Epithelial cell of prostate (primary cell): ENCODE measurements at places on chromosomes 6 and 20.

DNA sequence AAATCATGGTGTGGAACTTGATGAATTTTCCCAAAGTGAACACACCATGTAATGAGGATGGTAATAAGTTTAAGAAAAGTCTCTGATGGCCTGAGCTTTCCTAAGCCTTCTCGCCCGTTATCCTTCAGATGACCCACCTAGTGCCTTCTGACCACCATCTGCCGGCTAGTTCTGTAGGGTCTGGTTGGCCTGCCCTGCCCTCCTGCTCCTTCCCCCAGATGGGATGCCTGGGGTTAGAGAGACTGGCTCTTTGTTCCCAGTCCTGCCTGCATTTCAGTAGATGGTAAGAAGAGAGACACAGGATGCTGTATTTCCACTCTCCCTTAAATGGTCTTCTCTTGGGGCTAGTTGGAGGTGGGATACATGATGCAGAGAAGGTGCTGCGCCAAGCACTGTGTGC lies 43.0 kb downstream of the TIAM2 start:
- no peak for DNase-seq

- no peak for DNase-seq
These were observed 303.1 kb upstream of the CDYL start for GRCh38 chr6:4472969-4473642.

- DNase-seq = no peak
These were observed 4.5 kb downstream of the DSP start for GRCh38 chr6:7546020-7546369.

DNA sequence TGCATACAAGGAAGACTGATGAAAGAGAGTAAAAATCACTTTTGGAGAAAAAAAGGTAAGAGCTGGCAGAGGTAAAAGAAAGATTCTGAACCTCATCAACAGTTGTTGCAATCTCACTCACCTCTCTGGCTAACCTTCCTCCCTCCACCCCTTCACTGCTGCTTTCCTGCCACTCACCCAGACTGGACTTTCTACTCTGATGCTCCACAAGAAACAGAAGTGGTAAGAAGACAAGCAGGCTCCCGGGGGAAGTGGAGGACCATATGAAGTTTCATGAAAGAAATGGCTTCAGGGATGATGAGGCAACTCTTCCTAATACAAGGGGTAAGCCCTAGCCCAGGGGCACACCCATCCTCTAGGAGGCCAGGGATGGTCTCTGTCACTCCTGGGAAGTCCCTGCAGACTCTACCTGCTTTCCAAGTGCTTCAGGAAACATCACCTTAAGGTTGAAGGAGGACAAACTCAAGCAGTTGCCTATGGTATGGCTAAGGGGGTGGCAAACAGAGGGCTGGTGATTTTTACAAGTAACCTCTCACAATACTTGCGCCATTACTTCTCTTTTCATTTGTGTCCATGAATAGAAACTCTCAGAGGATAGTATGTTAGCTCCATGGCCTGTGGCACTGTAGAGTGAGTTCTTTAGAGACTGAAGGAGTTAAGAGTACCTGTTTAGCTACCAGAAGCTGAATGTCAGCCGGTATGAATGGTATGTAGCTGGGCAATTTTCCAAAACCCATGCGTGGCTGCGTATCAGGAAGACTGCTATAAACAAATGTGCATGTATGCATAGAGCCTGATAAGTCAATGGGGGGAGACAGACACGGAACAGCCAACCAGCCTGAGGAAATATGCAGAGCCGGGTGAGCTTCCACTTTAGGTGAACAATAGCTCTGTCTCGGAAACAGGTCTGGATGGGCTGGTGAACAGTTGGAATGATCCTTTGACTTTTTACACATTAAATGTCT lies 112.0 kb downstream of the BACH2 start:
- peak; percentile 57 for DNase-seq

DNA sequence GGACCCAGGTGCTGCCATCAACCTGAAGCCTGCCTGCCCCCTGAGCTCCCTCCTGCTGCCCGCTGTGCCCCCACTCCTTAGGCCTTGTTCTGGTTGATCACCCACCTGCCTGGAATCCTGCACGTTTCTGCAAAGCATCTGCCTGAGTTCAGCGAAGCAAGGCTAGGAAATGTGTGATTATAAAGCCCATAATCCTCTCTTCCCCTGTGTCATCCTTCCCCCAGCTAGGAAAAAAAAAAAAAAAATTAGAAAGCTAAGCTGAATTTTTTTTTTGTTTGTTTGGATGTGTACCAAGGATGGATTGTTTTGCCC lies 93.2 kb downstream of the FOXA2 start:
- DNase-seq = no peak

GRCh38 chr20:46746956-46747526 lies 37.6 kb downstream of the SLC2A10 start:
- peak; percentile 31 for DNase-seq

- no peak for DNase-seq
These were observed 5.3 kb upstream of the ANKRD66 start for GRCh38 chr6:46741482-46741881.

- DNase-seq = no peak
These were observed 93.7 kb upstream of the EDN1 start for GRCh38 chr6:12196326-12196936.

- peak; percentile 29 for DNase-seq
These were observed 404.6 kb upstream of the IRAK1BP1 start for GRCh38 chr6:78462728-78463127.

DNA sequence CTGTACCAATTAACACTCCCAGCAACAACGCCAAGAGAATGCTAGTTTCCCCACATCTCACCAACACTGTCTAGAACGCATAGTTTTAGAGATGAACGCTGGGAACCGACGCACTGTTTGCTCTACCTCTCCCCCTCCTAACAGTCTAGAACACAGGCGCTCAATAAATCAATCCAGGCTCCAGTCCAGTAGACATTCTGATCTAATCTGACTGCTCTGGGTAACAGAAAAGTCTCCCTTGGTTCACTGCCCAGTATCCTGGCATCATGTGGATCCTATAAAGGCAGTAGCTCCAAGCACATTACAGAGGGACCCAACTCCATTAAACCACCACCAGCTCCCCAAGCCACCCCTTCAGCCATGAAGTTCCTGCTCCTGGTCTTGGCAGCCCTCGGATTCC lies at the start of gene DEFB132:
TSS of gene DEFB132 (plus strand) at position 306 of the 400 bp plus-strand sequence. CDS start at position 361, 55 bp downstream.
- no peak for DNase-seq

- no peak for DNase-seq
These were observed 30.3 kb downstream of the LRFN2 start for GRCh38 chr6:40556881-40557280.

DNA sequence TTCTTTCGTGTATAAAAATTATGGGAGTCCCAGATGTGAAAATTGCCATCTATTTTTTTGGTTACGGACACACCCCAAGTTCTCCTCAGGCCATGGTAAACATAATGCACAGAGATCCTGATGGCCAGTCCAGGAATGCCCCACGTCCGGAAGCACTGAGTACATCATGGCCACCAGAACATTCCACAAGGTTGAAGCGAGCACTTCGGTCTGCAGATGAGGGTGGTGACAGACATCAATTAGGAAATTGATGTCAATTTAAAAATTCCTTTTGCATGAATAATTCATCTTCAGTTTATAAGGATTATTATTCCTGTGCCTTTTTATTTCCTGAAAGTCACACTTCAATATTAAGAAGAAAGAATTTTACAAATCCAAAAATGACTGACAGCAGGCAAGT lies 13.2 kb upstream of the EXOC2 start:
- DNase-seq = no peak

DNA sequence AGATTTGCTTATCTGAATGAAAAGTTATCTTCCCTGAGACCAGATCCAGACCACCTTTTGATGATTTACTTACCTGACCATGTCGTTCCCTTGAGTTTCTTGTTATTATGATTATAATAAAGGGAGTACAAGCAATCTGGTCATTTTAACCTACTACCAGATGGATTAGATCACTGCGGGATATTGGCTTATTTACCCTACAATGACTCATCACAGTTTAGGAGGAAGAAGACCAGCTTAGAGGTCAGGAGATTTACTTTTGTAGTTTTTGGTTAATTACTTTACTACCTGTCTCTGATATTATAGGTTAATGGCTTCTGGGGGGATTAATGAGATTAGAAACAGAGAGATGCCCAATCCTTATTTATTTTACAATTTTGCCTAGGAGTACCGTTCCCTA lies 10.7 kb downstream of the PKIB start:
- DNase-seq = no peak

- no peak for DNase-seq
These were observed 300.9 kb downstream of the SLC35F1 start for GRCh38 chr6:118207947-118208346.

DNA sequence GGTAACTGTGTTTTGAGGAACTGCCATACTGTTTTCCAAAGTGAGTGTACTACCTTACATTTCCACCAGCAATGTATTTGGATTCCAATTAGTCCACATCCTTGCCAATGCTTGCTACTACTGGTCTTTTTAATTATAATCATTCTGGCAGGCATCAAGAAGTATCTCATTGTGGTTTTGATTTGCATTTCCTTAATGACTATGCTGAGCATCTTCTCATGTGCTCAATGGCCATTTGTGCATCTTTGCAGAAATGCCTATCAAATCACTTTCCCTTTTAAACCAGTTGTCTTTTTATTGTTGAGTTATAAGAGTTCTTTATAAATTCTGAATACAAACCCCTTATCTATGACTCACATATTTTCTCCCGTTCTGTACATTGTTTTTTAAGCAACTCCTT lies 75.9 kb downstream of the ATG5 start:
- no peak for DNase-seq

- DNase-seq = no peak
These were observed 32.5 kb downstream of the ANKEF1 start for GRCh38 chr20:10067321-10067720.

DNA sequence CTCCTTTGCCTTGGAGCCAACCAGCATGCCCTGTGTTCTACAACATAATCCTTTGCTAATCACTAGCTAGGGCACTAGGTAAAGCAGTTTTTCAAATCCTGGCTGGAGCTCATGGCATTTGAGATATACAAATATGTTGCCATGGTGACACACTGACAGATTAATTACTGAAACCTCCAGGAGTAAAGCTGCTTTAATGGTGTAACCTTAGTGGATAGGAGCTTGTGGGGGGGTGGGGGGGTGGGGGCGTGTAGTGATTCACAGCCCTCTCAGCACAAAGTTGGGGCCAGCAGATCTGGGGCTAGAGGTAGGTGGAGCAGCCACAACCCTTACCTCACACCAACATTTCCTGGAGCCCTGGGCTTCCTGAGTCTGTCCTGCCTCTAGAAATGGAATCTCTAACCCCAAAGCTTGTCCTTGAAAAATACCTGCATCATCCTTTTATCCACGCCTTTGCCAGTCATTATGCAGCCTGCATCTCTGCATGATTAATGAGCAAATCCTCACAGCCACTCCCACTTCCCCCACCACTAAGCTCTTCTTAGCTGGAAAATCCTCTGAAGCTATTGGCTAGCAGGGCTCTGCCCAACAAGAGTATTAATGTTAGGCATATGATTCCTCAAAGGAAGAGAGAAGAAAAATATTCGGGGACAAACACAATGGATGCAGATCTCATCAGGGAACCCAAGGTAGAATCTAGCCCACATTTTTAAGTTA lies 84.5 kb upstream of the PRND start:
- no peak for DNase-seq

DNA sequence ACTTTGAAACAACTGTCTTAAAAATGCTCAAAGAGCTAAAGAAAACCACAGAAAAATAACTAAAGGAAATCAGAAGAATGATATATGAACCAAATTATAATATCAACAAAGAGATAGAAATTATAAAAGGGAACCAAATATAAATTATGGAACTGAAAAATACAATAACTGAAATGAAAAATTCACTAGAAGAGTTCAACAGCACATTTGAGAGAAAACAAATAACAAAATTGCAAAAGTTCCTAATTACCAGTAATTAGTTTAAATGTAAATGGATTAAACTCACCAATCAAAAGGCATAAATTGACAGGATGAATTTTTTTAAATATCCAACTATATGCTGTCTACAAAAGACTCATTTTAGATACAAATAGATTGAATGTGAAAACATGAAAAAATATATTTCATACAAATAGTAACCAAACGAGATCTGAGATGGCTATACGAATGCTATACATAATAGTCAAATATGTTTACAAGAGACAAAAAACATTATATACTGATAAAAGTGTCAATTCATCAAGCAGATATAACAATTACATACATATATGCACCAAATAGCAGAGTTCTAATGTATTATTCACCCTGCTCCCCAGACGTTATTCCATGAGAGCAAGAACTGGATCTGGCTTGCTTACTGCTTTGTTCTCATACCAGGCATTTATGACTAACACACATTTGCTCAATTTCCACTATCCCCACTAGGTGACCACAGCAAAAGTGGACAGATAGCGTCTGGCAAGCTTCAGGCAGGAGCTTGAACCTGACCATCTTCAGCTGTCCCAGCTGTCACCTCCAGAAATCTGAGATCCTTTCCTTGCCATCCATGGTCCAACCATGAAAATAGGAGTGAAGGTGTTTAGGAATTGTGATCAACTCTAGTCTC lies 72.4 kb upstream of the SIRPA start:
- no peak for DNase-seq

DNA sequence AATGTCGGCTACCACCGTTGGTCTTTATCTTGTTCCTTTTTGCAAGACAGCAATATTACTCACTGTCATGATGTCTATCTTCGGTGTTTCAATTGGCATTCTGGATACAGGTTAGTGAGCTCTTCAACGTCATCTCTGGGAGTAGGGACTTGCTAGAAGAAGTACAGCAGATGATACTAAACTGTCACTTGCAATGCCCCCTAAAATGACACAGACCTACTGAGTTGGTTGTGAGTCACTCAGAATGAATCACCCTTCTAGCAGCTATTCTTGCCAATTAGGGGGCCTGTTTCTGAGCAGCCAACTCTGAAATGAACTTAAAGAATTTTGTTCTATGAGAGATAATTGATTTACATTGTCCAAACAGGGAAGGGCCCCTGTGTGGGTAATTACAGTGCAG lies 176.5 kb downstream of the SLC16A10 start:
- DNase-seq = no peak

GRCh38 chr6:169556758-169557548 lies 144.9 kb downstream of the WDR27 start:
- no peak for DNase-seq

- no peak for DNase-seq
These were observed 159.0 kb downstream of the GMDS start for GRCh38 chr6:2086326-2086965.

DNA sequence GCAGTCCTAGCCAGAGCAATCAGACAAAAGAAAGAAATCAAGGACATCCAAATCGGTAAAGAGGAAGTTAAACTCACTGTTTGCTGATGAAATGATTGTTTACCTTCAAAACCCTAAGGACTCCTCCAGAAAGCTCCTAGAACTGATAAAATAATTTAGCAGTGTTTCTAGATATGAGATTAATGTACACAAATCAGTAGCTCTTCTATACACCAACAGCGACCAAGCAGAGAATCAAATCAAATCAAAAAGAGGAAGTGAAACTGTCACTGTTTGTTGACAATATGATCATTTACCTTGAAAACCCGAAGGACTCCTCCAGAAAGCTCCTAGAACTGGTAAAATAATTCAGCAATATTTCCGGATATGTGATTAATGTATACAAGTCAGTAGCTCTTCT lies 21.7 kb downstream of the SERPINB9 start:
- no peak for DNase-seq

- no peak for DNase-seq
These were observed 147.4 kb upstream of the PRND start for GRCh38 chr20:4574356-4574690.

GRCh38 chr6:24908650-24909035 lies 27.1 kb downstream of the RIPOR2 start:
- no peak for DNase-seq
